Stimulated activated CD4-positive, alpha-beta T cell treated with anti-CD3 and anti-CD28 coated beads, Interleukin-1b, Interleukin-23, amount 100 ng/mL, for 48 hours (primary cell): ENCODE measurements at places on chromosomes 1 and 21.
A peak's percentile ranks its signal among the peaks of the same experiment; 100 is the strongest.

DNA sequence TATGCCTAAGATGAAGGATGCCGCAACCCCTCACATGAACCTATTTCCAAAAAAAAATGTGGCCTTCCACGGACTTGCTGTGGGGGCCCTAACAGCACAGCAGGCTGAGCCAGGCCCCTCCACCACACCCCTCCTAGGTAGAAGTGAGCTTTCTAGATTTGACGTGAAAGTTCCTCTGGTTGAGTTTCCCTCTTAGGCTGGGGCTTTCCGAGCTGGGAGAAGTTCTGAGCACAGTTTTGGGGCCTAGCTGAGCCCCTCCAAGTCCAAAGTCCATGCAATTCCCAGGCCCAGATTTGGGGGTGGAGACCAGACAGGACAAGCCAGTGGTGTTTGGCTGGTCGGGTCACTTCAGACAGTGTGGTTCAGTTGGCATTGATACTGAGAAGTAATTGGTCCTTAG is 13.8 kb upstream of the PHLDA3 start:
- no peak for DNase-seq

DNA sequence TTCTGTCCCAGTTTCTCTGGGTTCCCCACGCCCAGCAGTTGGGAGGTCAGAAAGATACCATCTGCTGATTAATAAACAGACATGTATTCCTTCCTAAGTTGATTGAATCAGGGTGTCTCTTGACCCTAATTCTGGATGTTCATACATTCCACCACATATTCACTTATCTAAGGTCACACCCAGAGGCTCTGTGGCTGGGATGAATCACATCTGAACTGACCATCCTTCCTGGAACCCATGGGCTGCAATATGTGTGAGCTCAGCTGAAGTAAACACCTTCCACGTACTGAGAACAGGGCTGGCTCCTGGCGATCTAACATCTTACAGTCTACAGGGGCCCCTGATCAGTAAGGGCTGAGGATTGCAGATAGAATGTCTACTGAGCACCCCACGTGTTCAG is 20.5 kb upstream of the TRABD2B start:
- no peak for DNase-seq

DNA sequence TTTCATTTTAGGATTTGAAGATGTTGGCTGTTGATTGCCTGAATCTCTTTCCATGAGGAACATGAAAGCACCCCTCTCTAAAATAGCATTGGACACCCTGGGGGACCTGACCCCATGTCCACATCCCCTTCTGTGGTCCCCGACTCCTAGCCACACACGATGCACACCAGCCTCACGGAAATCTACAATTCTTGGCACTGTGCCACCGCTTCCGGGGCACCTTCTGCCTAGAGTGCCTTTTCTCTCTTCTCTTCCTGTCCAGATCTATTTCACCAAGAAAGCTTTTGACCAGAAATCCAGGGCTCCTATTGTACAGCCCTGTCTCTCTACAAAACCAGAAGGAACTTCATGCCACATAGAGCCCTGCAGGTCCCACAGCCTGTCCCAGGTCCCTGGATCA is 50.3 kb downstream of the MYSM1 start:
- no peak for DNase-seq

DNA sequence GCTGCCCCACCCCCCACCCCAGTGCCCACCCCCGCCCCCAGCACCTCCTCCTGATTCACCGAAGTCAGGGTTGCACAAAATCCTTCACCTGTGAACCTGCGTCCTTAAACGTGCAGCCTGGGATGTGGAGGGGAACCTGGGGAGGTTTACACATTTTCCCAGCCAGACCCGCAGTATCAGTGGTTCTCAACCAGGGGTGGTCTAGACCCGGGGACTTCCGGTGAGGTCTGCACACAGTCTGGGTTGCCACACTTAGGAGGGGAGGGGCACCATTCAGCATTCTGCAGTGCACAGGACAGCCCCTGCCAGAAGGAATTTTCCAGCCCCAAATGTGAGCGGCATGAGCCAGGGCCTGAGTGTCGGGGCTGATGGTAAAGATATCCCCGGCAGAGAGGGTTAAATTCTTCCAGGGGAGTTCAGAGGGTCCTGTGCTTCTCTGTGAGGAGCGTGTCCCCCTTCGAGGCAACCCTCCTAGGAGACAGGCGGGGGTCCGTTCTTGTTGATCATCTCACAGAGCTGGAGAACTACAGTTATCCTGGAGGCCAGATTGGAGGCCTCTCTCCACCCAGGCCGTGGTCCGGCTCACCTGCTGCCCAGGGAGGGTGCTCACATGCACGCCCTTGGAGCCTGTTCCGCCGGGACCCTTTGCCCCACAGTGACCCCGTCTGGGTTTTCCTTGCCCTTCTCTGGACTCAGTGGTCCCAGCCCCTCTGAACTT is 113.6 kb downstream of the SIK1 start:
- DNase-seq, result no peak

DNA sequence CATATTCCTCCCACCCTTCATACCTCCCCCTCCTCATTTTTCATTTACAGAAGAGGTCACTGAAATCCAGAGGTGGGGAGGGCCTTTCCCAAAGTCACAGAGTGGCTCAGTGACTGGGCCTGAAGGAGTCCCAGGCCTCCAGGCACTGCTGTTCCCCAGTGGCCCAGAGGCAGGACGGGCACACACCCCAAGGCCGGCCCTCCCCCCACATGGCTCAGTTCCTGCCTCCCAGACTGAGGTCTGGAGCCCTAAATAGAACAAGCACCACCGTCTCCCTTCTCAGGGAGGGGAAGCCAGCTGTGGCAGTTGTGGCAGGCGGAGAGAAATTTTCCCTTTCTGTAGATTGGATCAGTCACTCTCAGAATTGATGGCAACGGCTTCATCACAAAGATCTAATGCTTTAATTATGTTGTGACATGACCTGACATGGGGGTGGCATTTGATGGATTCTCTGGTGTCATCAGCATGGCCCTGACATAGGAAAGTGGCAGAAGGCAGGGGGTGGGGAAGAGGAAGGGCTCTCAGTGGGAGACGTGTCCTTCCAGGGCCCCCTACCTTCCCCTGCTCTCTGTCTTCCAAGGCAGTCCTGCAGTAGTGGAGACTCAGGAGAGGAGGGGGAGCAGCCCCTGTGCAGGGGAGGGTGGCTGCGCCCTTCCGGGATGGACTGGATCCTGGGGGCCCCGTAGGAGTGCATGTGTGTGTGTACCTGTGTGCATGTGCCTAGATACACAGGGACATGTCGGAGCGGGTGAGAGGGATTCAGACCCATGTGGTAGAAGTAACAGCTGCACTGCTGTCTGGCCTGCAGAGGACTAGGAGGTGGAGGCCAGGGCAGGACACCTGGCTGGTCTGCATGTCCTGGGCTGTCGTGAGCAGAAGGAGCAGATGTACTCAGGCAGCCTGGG is 41.2 kb upstream of the FOXO6 start:
- no peak for DNase-seq

DNA sequence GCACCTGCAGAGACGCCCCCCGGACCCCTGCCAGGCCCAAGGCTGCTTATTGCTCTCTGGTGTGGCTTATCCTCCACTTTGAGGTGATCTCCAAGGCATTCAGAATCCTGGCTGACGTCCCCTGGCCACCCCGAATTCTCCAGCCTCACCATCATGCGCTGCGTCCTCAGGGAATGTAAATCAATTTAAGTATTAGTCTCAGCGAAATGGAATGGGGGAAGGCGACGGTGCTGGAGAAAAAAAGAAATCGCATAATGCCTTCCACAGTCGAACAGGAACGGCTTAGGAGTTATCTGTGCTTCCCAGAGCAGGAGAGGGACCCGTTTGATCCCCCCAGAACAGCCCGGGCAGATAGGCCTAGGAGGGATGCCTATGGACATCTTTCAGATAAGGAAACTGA is 2.9 kb downstream of the EPHA8 start:
- DNase-seq, result no peak

GRCh38 chr1:43564551-43565348 is 34.1 kb downstream of the PTPRF start:
- DNase-seq, result no peak

GRCh38 chr1:3772027-3772714 is 378 bp upstream of the SMIM1 start:
- DNase-seq, result peak; percentile 91

DNA sequence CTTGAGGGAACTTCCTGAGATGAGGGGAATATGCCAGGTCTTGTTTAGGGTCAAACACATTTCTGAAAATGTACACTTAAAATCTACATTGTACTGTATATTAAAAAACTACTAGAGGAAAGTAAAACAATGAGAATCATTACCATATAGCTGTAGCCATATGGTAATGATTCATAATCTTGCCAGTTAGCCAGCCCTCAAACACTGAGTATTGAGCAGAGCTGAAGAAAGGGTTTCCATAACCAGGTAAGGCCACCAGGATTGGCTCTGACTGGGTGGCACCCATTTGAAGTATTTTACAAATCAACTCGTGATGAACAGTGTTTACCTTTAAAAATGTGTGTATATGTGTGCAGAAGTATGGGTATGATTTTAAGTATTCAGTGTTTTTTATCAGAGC is 226.7 kb downstream of the SLC45A1 start:
- DNase-seq, result no peak

DNA sequence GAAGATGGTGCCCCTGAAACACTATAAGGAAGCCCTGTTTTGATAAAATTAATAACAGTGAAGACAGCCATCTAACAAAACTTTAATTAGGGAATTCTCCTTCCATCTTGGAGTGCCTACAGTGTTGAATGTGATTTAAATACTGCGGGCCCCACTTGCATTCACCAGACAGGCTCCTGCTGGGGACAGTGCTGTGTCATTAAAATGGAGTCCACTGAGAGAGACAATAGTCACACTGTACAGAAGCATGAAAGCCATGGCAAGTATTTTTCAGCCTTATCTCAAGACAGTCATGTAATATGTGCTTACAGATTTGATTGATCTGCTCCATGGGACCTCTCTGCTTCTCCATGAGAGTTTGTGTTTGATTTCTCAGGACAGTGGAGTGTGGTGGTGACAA is 29.7 kb upstream of the ZBTB18 start:
- DNase-seq, result no peak

DNA sequence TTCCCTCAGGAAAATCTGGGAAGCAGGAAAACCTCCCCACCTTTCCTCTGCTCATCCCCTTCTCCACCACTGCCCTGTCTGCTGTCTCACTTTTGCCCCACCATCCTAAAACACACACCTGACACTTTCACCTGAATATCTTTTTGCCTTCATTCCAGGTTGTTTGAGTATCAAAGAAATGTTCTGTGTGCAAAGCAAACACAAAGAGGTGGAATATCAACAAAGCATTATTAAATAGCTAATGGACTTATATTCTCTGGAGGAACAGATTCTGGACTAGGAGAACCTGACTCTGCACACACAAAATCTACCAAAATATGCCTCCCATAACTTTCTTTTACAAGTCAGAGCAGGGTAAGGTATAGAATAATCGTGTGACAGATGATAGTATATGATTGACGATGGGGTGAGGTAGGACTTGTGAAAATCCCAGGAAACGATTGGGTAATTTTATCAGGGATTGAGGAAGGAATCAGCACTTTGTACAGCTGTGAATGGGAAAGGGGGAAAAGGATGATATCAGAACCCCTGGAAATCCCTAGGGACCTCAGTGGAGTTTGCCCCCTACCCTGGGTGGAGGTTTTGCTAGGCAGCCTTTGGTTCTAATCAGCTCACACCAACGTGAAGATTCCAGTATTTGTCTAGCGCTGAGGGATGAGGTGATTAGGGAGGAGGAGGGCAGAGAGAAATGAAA is 87.7 kb downstream of the PROX1 start:
- no peak for DNase-seq

GRCh38 chr1:43366601-43367025 is 1.2 kb downstream of the ELOVL1 start:
- no peak for DNase-seq

DNA sequence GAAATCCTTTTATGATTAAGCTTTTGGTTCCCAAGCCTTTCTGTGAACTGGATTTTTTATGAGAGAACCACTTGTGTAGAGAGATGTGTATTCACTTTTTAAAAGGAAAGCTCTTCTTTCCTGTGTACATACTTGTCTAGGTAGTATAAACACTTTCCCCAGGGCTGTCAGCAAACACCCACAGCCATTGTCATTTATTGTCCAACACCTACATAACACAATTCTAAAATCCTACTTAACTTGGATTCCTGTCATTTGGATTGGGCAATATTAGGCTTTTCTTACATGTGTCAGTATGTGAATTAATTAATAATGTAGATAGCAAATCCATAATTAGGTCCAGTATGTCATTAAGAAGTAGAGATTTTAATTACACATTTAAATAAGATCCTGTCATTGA is 12.3 kb downstream of the DDX20 start:
- DNase-seq, result no peak

DNA sequence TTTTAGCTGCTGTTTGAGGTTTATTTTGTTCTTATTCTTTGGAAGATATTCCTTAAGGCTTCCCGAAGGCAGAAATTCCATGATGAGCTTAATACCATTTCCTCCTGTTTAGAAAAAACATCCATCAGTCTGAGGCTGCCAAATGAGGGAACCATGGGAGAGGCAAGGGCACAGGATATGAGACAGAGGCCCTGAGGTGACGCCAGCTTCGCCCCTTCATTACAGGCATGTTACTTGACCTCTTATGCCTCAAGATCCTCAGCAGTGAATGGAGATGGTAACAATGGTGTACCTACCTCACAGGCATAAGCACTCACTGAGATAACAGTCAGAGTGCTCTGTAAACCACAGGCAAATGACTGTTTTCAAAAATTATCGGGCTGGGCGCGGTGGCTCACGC is 93.6 kb downstream of the RAVER2 start:
- DNase-seq, result no peak

DNA sequence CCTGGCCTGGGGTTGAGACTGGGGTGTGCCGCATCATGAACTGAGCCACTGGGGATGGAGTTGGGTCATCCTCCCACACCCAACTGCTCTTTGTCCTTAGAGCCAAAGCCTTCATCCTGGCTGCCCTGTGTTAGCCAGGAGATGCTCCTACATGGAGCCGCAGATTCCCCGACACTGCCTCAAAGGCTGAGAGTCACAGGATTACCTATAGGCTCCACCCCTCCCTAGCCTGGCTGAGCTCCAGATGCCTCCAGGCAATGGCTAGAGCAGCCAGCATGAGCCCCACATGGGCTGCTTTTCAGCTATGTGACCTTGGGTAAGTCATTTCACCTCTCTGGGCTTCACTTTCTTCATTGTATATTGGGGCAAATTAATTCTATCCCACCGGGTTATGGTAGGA is 119.9 kb upstream of the POU3F1 start:
- DNase-seq, result no peak

- no peak for DNase-seq
Observed at GRCh38 chr1:217138799-217139466, 415.7 kb upstream of the ESRRG start.
